ENCODE measurements at places on chromosomes 6 and 20. TPM values are rescaled to one million over a fixed set of nuclear protein-coding genes. Genes with fewer than 3 reads are reported as not detected.

Gene HLA-DRA
- total RNA-seq = 109 TPM

Gene HLA-DRB5
- 19.5 TPM for total RNA-seq

- DNase-seq = no peak
These were observed 78.2 kb upstream of the ARID1B start for GRCh38 chr6:156699017-156699421.

Gene SLC26A8
- total RNA-seq = not detected

Gene TDRD6
- total RNA-seq = 0.30 TPM

DNA sequence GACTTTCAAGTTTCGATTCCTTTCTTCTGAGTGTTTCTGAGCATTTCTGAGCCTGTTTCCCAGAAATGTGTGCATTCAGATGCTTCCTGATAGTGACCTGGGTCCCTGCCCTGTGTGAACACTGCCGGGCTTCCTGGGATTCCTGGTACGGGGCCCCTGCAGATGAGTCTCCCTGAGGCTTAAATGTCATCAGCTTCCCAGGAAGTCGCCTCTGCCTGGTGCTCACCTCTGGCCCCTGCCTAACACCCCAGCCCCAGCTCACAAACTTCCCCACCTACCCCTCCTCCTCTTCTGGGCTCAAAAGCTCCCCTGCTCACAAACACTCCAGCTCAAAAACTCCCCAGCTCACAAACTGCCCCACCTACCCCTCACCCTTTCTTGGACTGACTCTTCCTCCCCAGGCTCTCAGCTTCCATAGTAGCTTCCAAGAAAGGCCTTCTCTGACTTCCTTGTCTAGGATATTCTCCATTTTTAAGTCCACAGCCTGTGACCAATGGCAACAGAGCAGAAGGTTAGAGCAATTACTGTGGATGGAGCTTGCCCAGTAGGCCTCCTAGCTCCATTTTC, 42.0 kb downstream of the TGM2 start:
- DNase-seq = no peak

DNA sequence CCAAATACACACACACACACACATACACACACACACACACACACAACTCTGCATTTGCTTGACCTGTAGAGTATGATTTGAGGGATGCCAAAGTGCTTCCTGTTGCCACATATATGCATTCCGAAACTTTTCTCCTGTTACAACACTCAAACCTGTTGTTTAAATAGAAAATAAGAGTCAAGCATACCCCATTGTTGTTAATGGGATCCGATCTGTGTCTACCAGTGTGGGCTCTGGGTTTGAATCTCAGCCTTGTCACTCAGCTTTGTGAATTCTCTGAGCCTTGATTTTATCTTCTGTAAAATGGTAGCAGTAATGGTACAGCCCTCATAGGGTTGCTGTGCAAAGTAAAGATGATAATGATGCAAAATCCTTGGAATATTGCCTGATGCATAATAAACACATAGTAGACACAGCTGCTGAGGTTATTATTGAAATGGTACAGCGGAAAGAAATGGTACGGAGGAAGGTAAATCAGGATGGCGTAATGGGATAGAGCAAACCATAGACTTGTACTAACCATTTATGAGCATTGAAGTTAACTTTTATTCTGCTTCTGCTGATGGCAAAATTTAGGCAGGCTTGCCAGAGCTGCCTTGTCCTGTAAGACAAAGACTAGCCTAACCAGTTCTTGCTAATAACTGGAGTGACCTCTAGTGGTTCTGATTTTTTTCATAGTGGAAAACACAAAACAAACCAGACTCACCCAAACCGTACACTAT, 113.5 kb upstream of the PHACTR1 start:
- peak; percentile 32 for DNase-seq

DNA sequence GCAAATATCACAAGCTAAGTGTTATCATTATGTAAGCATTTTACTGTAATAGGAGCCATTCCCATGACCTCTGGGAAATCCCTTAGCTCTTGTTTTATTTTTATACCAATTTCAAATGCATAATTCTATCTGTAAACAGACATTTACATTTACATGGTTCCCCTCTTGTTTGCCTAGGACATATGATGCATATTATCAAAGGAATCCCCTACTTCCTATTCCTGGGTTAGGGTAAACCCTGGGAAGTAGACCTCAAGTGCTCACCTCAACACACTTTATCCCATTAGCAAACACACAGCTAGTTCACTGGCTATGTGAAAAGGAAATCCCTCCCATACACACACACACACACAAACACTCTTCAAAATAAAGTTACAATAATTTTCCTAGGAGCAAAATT, 27.1 kb downstream of the PDE10A start:
- DNase-seq = no peak

DNA sequence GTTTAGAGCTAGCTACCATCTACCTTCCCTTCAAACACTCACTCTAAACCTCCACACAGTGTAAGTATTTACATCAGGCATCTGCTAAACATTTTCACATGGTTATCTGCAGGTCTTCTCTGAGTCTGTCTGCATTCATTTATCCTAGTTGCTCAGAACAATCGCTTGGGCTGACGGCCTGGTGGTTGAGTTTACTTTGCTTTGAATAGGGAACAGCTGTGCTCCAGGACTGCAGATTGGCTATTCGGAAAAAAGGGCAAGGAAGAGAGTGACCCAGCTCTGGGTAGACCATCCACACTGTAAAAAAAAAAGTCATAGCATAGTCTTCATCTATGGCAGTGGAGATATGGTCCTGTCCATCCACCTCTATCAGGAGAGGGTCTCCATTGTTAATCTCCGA, 115.3 kb upstream of the ESR1 start:
- DNase-seq = no peak

DNA sequence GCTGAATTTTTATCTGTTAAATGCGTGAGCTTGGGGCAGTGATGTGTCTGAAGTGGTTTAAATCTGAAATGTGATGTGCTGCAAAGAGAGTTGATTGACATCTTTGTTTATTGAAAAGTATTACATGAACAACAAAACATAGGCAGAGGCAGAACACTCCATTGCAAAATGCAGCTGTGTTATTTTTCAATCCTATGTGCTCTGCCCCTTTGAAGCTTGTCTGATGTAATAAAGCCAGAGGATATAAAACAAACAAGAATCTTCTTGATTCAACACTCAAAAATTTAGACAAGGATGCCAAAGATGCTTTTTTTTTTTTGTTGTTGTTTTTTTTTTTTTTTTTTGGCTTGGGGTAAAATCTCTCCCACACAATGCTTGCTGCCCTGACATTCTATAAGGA, 482.4 kb upstream of the MMS22L start:
- DNase-seq = no peak

- DNase-seq = no peak
These were observed 161.8 kb upstream of the AGPAT4 start for GRCh38 chr6:161435748-161436070.

Gene ZBTB2
- 5.2 TPM for total RNA-seq

DNA sequence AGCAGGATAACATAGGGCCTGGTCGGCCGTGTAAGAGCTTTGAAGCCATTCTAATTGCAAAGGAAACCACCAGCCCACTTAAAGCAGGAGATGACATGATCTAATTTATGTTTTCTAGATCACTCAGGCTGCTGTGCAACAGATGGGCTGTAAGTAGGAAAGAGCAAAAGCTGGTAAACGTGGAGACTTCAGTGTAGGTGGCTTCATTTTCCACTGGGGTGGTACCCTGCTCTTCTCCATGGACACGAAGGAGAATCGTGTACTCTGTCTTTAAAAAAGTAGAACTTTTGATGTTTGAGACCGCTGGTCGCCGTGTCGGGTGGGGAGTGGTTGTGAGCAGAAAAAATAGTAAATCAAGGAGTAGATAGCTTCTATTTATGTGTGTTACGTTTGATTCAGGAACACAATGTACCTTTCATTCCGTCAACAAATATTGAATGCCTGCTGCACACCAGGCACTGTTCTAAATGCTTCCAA, 6.4 kb downstream of the CASS4 start:
- no peak for DNase-seq

Gene MYLK2
- total RNA-seq = 0.10 TPM

DNA sequence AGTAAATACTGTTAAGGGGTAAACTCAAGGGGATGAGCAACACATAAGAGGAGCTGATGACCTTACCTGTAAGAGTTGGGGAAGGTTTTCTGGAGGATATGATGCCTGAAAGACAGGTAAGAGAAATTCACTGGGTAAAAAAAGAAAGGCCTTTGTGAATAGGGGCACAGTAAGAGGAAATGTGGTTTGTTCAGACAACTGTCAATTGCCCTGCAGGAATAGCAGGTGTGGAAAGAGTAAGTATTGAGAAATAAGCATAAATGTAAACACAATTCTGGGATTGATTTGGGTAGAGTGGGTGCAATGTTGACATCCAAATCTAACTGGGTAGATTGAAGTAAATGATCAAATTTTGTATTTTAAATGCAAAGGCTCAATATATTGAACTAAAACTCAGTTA, 670.0 kb downstream of the DHX35 start:
- no peak for DNase-seq

Gene IGF2R
- 68.4 TPM for total RNA-seq

GRCh38 chr6:154379585-154379984, 23.0 kb upstream of the IPCEF1 start:
- no peak for DNase-seq

DNA sequence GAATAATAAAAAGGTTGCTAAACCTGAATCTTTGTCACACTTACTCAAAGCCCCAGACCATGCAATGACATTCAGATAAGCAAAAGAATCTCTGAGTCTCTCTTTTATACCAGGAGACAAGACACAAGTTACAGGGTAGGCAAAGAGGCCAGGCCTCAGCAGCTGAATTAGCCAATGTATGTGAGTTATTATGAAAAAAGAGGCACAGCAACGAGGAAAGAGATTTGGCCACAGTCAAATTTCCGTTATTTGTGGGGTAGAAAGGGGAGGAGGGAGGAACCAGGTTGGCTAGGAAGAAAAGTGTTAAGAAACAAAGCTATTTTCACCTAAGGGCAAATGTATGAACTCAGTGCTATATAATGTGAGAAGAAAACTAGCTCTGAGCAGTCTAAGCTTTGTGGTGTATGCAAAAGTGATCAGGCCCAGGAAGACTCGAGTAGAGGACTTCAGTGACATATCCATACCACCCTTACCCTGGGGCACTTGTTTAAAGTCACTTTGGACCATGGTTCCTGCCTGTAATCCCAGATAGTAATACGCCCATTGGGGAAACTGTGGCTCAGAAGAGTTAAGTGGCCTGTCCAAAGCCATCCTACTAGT, 19.1 kb downstream of the IPCEF1 start:
- DNase-seq = no peak

DNA sequence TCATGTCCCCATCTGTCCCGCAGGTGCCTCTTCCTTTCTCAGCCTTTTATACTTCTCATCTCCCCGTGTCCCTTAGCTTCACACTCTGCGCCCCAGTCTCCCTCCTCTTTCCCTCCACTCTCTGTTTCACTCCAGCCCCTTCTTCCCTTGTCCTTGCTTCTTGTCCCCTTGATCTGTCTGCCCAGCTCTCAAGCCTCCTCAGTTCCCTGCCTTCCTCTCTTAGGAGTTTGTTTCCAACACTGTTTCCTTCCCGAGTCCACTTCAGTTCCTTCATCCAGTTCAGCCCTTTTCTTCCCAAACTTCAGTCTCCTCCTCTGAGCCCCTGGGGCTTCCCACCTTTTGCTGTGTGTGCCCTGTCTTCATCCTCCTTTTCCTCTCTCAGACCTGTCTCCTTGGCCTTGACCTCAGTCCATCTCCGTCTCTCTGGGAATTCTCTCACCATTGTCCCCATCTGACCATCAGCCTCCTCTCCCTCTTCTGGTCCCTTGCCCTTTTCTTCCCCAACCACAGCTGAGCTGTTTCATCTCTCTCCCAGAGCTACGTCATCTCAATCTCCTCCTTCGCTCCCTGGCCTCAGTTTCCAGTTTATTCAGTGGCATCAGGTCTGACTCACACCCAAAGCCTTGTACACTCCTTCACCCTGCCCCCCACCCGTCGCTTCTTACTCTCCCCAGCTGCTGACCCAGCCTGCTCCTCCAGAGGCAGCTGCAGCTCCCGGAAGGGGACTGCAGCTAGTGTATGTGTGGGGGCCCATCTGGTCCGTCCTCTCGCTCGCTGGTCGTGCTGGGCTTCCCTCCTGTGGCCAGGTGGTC, 2.7 kb upstream of the DDR1 start:
- DNase-seq = no peak

- DNase-seq = no peak
These were observed 1.3 kb downstream of the ADAT2 start for GRCh38 chr6:143449082-143449713.

GRCh38 chr20:21575167-21575566, 61.3 kb upstream of the NKX2-2 start:
- no peak for DNase-seq

GRCh38 chr20:11158589-11158988, 484.8 kb upstream of the JAG1 start:
- no peak for DNase-seq

Gene ANKRD66
- not detected for total RNA-seq

DNA sequence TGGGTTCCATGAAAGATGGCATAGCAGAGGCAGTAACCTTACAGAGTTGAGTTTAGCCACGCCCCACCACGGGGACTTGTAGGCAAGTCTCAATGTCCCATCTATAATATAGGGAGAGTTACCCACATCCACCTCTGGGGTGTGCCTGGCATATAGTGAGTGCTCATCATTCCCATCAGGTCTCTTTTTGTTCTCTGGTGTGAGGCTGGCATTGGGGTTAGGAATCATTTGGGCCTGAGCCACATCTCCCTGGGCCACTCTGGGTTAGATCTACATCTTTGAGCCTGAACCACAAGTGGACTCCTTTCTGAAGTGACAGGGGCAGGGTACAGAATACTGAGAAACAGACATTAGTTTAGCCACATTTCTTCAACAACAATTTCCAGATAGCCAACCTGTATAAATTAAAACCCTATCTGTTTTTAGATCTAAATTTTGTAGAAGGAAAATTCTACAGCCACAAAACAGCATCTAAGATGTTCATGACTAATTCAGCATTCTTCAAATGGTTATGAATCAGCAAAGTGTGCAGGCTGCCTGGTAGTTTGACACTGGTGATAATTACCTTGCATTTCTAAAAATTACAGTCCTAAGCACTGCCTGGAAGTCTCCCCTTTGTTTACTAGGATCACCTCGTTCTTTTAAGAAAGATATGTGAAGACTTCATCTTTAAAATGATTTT, 20.1 kb downstream of the RNF24 start:
- DNase-seq = no peak

- no peak for DNase-seq
These were observed 51.2 kb downstream of the SLC22A23 start for GRCh38 chr6:3405679-3406078.

Gene LTA
- not detected for total RNA-seq

Gene PFDN6
- total RNA-seq = 57.3 TPM

- DNase-seq = no peak
These were observed 114.0 kb upstream of the FLRT3 start for GRCh38 chr20:14451458-14451857.

Gene VGLL2
- not detected for total RNA-seq

DNA sequence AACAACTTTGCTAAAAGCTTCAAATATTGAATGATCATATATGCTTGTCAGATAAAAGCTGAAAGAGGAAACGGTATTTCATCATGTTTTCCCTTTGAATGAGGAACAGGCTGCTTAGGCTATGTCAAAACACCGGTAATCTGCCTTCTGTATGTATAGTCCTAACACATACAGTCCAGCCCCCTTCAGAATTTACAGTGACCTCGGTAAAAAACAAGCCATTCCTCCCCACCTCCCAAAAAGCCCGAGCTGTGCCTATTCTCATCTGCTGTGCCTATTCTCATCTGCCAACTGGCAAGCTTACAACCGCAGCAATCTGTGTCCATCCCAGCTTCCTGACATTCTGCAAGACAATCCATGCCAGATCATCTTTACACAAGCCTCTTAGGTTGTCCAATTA, 26.8 kb upstream of the UBE2J1 start:
- no peak for DNase-seq
